Immature natural killer cell (primary cell): ENCODE measurements at places on chromosomes 1 and 21. TPM values are rescaled to one million over a fixed set of nuclear protein-coding genes. Genes with fewer than 3 reads are reported as not detected.

The VPS72 gene
- 75.5 TPM for polyA plus RNA-seq

The TPTE gene
- not detected for polyA plus RNA-seq

The POU3F1 gene
- polyA plus RNA-seq = 0.43 TPM

The KCNE2 gene
- polyA plus RNA-seq = not detected

The UCK2 gene
- 24.8 TPM for polyA plus RNA-seq

The KLF17 gene
- polyA plus RNA-seq = not detected
